ENCODE measurements at places on chromosomes 12 and 14.

DNA sequence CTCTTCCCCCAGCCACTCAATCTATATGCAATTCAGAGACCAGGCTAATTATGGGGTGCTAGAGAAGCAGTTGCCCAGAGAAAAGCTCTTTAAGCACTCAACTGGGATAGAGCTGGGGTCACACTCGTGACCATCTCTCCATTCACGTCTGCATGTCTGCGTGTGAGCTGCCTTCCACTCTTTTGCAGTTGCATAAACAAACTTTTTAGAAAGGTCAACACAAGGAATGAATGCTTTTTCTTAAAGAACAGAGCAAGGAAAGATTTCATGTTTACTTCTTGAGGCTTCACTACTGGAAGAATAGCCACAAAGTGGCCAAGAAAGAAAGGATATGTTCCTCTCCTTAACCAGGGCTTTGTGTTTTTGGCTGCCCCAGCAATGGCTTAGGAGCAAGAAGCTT lies 151.1 kb downstream of the SAMD4A start:
- DNase-seq = no peak

DNA sequence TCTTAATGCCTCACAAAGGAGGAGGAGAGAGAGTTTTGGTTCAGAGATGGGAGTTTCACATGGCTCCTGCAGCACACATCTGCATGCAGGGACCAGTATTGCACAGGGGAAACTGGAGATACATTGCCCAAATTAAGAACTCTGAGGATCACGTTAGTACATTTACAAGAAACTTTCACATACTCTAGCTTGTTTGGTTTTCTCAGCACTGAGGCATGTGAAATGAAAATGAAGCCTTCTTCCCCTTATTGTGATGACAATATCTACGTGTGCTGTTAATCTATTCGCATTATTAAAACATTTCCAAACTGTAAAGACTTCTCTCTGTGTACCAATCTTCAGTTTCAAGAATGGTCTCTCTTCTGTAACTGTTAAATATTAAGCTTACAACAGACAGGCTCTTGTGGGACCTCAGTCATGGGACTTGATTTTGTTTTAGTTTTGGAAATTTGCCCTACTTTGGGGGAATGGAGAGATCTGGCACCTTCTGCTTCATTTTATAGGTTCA lies 124.7 kb downstream of the DAAM1 start:
- DNase-seq = no peak

DNA sequence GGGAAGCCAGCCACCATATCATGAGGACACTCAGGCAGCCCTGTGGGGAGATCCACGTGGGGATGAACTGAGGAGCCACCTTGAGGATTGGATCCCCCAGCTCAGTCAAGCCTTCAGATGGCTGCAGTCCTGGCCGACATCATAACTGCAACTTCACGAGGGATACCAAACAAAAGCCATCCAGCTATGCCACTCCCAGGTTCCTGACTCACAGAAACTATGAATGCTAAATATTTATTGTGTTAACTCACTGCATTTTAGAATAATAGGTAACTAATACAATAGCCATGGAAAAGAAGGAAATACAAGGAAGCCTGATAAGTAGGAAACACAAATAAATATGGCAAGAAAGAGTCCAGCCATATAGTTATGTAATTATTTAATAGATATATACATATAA lies 42.1 kb upstream of the FAM222A start:
- DNase-seq = no peak

GRCh38 chr12:45446013-45446412 lies 230.1 kb downstream of the ANO6 start:
- no peak for DNase-seq

GRCh38 chr14:80957613-80958012 lies 2.2 kb downstream of the TSHR start:
- no peak for DNase-seq

GRCh38 chr14:97058074-97058467 lies 260.9 kb downstream of the VRK1 start:
- no peak for DNase-seq

GRCh38 chr12:96164951-96165811 lies 29.0 kb upstream of the ELK3 start:
- no peak for DNase-seq

GRCh38 chr14:22180045-22180444 lies 409.0 kb downstream of the DAD1 start:
- DNase-seq = no peak

Measured in GM23248 (cell line).